ENCODE measurements at places on chromosomes 12 and 14.
A peak's percentile ranks its signal among the peaks of the same experiment; 100 is the strongest.

DNA sequence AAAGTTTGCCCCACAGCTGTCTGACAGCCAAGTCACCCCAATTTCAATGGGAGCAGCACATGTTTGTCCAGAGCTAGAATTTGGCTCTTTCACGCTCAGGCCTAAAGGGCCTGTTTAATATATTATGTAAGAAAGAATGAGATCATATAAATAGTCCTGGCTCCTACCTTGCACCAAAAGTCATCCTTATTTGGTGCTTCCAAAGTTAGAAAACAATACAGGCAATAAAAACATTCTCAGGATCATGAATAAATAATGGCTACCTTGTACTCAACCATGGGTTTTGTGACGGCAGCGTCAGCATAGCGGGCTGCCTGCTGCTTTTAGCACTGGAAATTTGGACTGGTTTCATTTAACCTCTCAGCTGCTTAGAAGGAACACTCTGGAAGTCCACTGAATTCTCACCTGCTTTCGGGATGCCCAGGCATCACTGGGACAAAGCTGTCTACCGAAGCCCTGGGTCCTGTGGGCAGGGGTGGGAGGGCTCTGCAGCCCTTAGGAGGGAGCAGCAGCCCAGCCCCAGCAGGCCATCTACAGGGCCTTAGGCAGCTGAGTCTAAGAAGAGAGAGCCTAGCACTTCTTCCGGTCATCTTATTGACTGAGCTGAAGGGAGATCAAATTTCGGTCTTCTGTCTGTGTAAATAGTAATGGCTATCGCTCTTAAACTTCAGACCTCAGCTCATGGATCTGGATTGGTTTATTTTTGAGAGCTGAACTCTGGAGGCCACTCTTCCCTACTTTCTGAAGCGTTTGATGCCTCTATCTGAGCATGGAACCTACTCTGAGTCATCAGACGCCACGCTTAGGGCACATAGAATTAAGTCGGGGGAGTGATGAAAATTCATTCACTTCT, 106.5 kb downstream of the SAMD4A start:
- DNase-seq = no peak

DNA sequence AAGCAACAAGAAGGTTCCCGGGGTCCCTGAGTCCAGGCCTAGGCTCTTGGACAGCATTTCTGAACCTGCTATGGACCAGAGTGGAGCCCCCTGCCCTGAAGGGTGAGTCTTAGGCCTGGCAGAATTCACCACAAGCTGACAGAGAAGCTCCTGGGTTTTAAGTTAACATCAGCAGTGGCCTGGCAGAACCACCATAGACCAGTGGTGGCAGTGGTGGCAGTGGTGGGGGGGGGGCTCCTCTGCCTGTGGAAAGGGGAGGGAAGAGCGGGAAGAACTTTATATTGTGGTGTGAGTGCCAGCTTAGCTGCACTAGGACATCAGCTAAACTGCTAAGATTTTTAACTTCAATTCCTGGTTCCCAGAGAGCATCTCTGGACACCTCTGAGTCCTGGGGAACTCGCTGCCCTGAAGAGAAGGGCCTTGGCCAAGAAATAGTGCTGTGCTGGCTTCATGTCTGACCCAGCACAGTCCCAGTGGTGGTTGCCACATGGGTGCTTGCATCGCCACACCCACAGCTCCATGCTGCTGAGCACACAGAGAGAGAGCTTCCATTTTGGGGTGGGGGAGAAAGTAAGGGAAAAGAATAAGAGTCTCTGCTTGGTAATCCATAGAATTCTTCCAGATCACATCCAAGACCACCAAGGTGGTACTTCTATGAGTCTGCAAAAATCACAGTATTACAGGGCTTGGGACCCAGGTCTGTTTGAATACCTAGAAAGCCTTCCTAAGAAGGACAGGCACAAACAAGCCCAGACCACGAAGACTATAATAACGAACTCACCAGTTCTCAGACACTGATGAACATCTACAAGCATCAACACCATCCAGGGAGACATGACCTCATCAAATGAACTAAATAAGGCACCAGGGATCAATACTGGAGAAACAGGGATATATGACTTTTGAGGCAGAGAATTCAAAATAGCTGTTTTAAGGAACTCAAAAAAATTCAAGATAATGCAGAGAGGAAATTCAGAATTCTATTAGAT, 20.4 kb upstream of the RNF212B start:
- no peak for DNase-seq

DNA sequence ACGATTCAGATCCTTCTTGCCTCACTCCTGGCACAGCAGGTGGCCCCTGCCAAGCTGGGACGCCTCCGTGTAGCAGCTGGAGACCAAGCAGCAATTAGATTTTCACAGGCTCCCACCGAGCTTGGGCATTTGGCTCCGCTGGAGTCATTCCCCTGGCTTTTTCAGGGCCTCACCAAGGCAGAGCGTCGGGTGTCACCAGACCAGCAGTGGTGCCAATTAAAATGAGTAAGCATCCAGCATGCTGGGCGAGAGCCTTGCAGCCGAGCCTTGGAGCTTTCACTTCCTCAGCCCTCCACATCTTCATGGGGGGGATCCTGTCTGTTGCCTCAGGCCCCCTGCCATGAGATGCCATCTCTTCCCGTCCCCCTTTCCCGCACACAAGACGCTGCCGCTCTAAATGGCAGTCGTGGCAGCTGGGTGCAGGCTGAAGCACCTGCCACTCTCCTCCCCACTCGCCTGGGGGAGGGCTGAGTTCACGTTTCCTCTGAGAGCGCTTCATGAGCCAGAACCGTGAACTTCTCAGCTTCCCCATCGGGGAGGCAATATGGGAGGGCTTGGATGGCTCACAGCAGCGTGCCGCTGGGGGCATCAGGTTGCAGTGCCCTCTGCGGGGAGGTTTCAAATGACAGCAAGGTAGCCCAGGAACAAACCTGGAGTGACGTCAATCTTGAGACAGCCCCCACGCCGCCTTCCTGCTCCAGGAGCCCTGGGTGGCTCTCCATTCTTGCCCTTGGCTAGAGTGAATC, 11.7 kb downstream of the TPCN1 start:
- DNase-seq = peak; percentile 88

DNA sequence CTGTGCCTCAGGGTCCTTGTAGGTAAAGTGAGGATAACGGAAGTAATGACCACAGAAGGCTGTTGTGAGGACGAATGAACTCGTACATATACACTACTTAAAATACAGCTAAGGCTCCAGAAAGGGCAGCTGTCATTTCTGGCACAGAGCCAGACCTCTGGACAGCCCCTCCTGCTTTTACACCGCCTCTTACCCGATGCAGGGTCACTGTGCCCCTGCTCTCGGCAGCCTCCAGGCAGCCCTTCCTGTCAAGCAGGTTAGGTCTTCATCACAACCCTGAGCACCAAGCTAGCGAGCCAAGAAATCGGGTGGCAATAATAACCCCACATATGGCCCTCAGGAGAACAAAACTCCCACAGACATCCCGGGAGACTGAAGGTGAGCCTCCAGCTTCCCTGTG, 8.5 kb downstream of the TMEM229B start:
- DNase-seq = no peak
